ENCODE measurements at places on chromosomes 7 and 10. TPM values are rescaled to one million over a fixed set of nuclear protein-coding genes. Genes with fewer than 3 reads are reported as not detected.

GRCh38 chr7:65239707-65240352 lies 133.8 kb upstream of the ZNF92 start:
- DNase-seq: no peak
- peak overlapping the region; percentile 71 for H3K4me3 ChIP-seq
- peaks cover 41% of the 10 kb centered on the region for H3K27me3 ChIP-seq
- peaks cover 7% of the 10 kb centered on the region for H3K36me3 ChIP-seq

- peaks cover 6% of the 10 kb centered on the region for H3K36me3 ChIP-seq
- H3K27ac ChIP-seq: peak overlapping the region; percentile 78
- H3K27me3 ChIP-seq: no peaks in the 10 kb centered on the region
- peak overlapping the region; percentile 44 for H3K4me3 ChIP-seq
Observed at GRCh38 chr10:80464557-80465450, 10.7 kb downstream of the TSPAN14 start.

The SFTPA2 gene
- not detected for polyA plus RNA-seq

DNA sequence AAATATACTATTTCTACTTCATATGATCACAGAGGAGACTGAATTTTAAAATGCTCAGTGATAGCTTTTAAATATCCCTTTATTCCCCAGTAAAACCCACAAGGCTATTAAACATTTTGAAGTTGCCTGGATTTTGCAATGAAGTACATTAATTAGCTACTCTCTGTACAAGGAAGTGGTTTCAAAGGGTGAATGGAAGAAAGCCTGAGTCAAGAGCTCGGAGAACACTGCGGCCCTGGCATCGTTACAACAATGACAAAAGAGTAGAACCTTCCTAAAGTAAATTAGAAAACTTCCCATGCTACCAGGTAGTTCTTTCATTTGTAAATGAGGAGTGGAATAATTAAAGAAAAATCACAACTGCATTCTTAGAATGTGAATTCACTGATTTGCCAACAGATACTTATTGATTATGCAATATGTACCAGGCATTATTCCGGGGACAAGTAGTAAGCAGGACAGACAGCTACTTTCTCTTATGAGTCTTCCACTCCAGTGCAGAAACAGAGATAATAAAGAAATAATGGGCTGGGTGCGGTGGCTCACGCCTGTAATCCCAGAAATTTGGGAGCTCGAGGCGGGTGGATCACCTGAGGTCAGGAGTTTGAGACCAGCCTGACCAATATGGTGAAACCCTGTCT lies 63.0 kb downstream of the ZNF22 start:
- H3K36me3 ChIP-seq: no peaks in the 10 kb centered on the region
- H3K27me3 ChIP-seq: peaks cover 6% of the 10 kb centered on the region
- no peak for DNase-seq
- no peak overlapping the region for H3K27ac ChIP-seq
- H3K4me3 ChIP-seq: no peak overlapping the region
- no peaks in the 10 kb centered on the region for H3K4me1 ChIP-seq

- DNase-seq: no peak
- H3K36me3 ChIP-seq: no peaks in the 10 kb centered on the region
Observed at GRCh38 chr7:192701-193480, 520 bp downstream of the FAM20C start.

The ACSM6 gene
- polyA plus RNA-seq: not detected

DNA sequence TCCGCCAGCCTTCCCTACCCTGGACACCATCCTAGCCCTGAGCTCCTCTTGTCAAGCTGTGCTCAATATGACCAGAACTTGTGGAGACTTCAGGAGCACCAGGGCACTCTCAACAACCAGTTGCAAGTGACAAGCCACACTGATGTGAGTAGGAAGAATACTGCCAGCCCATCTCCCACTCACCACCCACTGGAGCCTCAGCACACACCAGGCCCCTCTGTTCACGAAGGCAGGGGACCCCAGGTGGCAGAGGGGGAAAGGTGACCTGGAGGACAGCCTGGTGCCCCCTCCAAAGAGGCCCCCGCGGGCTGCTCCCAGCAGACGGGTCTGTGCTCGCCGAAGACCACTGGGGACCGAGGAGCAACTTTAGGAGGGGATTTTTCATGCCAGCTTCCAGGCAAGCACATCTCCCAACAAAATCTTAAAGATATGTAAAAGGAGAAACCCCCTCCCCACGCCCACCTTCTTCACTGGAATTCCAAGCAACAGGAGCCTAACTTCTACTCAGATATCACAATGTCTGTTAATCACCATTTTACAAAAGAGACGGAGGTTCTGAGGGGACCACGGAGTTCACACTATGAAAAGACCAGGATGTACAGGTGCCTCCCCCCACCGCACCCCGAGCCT lies 1.0 kb downstream of the MMD2 start:
- no peaks in the 10 kb centered on the region for H3K36me3 ChIP-seq
- peak overlapping the region; percentile 43 for H3K4me3 ChIP-seq
- H3K4me1 ChIP-seq: peaks cover 13% of the 10 kb centered on the region
- peaks cover 30% of the 10 kb centered on the region for H3K27me3 ChIP-seq
- no peak overlapping the region for H3K27ac ChIP-seq

DNA sequence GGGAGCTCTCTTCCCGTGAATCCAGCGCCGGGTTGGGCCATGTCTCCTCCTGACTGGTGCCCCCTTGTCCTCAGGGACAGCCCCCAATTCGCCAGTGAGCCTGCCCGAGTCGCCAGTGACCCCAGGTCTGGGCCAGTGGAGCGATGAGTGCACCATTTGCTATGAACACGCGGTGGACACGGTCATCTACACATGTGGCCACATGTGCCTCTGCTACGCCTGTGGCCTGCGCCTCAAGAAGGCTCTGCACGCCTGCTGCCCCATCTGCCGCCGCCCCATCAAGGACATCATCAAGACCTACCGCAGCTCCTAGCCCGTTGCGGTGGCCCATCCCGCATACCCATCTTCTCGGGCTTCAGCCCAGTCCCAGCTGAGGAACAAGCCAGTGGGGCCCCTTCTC lies 96.6 kb downstream of the NEURL1 start:
- no peak overlapping the region for H3K4me3 ChIP-seq
- no peaks in the 10 kb centered on the region for H3K36me3 ChIP-seq
- H3K27ac ChIP-seq: no peak overlapping the region
- H3K27me3 ChIP-seq: no peaks in the 10 kb centered on the region

The MYO3A gene
- polyA plus RNA-seq: 0.48 TPM

All from naive B cell (primary cell).